Fibroblast of skin of abdomen (primary cell): ENCODE measurements at places on chromosomes 5 and 9.

- no peak for DNase-seq
Measured at GRCh38 chr5:7682379-7682778, 168.6 kb downstream of the CFAP90 start.

DNA sequence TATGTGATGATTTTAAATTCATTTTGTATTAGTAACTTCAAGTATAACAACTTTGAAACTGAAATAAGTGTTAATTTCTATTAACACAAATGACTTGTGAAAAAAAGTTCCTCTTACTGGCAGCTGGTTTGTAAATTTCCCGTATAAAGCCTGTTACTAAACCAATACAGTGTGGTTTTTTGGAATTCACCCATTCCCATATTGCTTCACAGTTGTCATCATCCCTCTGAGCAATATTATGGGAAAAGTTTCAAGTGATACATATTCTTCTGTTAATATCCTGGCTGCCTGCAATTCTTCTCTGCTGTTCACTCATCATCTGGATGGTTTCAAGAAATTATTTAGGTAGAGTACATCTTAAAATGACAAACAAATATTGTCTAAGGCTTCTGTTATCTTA is 1185.1 kb upstream of the C9orf72 start:
- DNase-seq, result peak; percentile 1

- DNase-seq, result no peak
Measured at GRCh38 chr5:135065306-135066265, 31.6 kb upstream of the PITX1 start.

DNA sequence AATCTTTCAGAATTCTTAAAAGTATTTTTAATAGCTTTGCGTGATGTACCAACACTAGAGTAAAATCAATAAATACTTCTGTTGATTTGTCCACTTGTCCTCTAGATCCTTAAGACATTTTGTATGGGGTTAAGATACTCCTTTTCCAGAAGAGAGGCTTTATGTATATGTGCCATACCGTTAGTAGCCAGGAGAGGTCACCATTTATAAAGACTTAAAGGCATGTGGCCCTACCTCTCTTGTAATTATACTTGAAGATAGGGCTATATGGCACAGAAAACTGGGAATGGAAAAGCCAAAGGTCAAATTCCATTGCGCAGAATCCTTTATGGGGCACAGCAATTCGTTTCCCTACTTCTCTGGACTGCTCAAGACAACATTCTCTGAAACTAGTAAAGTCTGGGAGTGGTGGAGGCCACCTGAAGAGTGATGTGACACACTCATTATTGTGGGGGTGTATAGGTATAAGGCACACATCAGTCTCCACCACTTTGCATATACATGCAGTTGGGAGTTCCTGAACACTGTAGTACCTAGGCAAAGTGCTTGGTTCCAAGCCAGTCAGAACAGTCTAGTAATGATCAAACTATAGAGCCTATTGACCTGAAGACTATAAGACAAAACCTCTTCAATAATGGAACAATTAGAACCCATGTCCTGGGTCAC is 140.1 kb upstream of the FBXL17 start:
- peak; percentile 62 for DNase-seq

DNA sequence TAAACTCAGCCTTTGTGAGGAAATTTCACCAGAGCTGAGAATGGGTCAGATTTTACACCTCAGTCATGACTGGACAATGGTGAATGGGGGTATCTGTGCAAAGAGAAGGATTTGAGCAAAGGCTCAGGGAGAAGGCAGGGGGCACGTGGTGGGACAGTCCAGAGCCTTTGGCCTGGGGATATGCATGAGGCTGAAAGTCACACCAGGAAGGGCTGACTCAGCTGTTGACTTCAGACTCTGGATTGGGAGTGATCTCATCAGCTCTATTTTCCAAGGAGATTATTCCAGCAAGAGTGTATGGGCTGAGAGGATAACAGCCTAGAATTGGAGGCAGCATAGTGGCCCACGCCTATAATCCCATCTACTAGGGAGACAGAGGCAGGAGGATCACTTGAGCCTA is 53.6 kb downstream of the SAXO1 start:
- peak; percentile 34 for DNase-seq

- peak; percentile 22 for DNase-seq
Measured at GRCh38 chr5:54835647-54836046, 149.7 kb downstream of the ESM1 start.

- DNase-seq, result no peak
Measured at GRCh38 chr5:74415695-74416102, 224.8 kb downstream of the ENC1 start.

DNA sequence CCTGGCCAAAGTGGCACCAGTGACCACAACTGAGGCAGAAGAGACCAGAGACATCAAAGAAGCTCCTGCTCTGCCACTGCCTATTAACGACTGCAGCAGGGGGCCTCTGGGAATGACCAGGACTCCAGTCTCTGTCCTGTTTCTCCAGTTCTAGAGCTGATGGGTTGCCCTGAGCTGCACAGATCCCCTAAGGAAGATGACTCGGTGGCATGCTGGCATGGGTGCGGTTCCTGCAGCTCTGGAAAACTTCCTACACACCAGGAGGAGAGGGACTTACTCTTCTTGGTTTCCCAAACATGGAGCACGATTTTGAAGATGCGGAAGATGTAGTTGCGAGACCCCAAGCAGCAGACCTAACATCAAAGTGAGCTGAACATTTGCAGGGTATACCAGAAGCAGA is 2.7 kb downstream of the SLIT3 start:
- DNase-seq, result no peak

- DNase-seq, result no peak
Measured at GRCh38 chr5:151632524-151632923, 41.4 kb upstream of the FAT2 start.

- no peak for DNase-seq
Measured at GRCh38 chr5:121009058-121009457, 545.0 kb downstream of the PRR16 start.

- DNase-seq, result no peak
Measured at GRCh38 chr5:129616517-129616916, 131.4 kb upstream of the MINAR2 start.

- peak; percentile 80 for DNase-seq
Measured at GRCh38 chr5:36948041-36948440, 71.5 kb downstream of the NIPBL start.

DNA sequence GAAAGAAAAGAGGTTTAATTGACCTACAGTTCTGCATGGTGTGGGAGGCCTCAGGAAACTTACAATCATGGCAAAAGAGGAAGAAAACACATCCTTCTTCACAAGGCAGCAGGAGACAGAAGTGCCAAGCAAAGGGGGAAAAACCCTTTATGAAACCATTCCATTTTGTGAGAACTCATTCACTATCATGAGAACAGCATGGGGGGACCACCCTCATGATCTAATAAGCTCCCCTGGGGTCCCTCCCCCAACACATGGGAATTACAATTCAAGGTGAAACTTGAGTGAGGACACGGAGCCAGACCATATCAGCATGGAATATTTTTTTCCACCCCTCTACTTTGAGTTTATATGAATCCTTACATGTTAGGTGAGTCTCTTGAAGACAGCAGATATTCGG is 173.7 kb downstream of the PHF2 start:
- no peak for DNase-seq

- DNase-seq, result no peak
Measured at GRCh38 chr9:125446561-125447094, 185.0 kb downstream of the GAPVD1 start.

- DNase-seq, result peak; percentile 95
Measured at GRCh38 chr9:72428329-72428728, 63.3 kb upstream of the ZFAND5 start.

- no peak for DNase-seq
Measured at GRCh38 chr5:123835421-123835820, 323.4 kb downstream of the CSNK1G3 start.

GRCh38 chr9:97845130-97845529 is 7.9 kb upstream of the FOXE1 start:
- DNase-seq, result no peak

DNA sequence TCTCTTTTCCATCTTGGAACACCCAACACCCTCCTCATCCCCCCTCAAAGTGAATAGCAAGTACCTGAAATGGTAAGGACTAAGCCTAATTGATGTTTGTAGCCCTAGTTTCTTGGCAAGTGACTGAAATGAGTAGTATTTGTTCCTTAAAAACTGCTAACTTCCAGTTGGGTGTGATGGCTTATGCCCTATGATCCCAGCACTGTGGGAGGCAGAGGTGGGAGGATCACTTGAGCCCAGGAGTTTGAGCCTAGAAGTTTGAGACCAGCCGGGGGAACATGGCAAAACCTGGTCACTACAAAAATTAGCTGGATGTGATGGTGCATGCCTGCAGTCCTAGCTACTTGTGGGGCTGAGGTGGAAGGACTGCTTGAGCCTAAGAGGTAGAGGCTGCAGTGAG is 44.1 kb downstream of the ZFR start:
- no peak for DNase-seq

GRCh38 chr5:4480528-4481349 is 659.4 kb upstream of the ADAMTS16 start:
- DNase-seq, result no peak

GRCh38 chr5:135534609-135535419 is 950 bp downstream of the NEUROG1 start:
- no peak for DNase-seq

- peak; percentile 16 for DNase-seq
Measured at GRCh38 chr9:107557236-107557990, 67.8 kb upstream of the KLF4 start.

DNA sequence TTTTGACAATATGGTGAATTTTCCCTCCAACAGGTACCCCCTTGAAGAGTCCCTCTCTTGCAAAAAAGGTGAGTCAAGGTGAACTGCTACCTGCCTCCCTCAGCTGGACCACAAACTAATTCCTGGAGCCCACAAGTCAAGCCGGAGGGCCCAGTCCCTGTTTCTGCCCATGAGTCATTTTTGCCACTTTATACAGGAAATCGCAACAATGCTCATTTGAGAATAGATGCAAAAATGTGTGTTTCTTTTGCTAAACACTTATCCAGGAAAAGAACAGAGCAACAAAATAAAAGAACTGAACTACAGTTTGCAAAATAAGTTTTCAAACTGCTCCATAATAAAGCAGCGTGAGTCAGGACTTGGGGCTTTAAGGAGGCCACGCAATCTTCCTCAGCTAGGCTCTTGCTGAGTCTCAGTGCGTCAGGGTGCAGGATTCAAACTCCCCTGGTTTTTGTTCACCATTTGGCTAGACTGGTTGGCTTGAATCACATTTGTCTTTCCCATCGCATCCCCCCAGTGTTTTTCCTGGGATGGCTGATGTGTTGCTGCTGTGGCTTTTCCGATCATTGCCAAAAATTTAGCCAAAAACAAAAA is 102.7 kb downstream of the GOLPH3 start:
- no peak for DNase-seq

DNA sequence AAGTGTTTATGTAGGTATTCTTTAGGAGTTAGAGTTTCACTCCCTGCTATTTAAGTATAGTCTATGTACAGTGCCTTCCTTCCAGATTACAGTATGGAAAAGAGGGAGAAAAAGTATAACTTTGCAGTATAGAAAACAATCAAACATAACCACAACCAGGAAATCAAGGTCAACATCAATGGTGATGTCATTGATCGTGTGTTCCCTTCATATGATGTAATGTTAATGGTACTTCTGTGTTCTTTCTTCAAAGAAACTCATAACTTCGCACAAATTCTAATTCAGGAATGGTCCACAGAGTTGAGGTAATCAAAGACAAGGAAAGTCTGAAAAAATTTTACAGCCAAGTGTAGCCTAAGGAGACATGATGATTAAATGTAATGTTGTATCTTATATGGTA is 961.1 kb upstream of the EDIL3 start:
- DNase-seq, result no peak

- DNase-seq, result no peak
Measured at GRCh38 chr5:178458140-178458539, 132.1 kb downstream of the COL23A1 start.

DNA sequence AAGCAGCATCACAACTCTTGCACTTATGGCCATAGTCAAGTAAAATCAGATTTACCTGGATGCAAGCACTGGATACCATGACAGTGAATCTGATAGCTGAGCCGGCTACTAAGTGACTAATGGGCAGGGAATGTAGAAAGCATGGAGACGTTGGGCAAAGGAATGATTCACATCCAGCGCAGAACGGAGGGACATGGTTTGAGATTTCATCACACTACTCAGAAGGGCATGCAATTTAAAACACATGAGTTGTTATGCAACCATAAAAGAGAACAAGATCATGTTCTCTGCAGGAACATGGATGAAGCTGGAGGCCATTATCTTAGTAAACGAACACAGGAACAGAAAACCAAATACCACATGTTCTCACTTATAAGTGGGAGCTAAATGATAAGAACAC is 169.1 kb upstream of the PIK3R1 start:
- peak; percentile 99 for DNase-seq

- DNase-seq, result no peak
Measured at GRCh38 chr9:37295178-37295577, 127.3 kb upstream of the GRHPR start.

DNA sequence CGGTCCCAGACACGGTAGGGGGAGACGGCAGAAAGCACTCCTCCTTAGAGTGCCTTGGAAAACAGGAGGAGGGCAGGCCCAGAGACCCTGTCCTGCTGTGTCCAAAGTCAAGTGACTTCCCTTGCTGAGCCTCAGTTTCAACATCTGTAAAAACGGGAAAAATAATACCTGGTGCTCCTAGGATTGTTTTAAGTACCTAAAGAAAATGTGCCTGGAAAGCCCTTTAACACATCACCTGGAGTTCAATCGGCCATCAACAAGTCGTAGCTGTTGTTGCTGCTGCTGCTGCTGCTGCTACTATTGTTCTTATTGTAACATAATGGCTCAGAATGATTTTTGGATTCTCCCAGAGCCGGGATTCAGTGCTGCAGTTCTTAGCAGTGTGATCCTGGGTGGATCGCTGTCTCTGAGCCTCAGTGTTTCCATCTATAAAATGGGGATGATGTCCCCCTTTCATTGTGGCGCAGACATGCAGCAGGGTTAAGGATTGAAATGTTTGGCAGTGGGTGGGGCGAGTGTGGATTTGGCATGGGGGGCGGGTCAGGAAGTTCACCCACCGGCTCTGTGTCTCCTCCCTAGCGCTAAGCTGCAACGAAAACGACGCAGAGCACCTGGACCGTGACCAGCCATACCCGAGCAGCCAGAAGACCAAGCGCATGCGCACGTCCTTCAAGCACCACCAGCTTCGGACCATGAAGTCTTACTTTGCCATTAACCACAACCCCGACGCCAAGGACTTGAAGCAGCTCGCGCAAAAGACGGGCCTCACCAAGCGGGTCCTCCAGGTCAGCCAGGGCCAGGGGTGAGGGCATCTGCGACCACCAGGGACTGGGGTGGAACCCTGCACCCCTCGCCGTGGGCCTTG is 9.2 kb downstream of the LHX2 start:
- no peak for DNase-seq

DNA sequence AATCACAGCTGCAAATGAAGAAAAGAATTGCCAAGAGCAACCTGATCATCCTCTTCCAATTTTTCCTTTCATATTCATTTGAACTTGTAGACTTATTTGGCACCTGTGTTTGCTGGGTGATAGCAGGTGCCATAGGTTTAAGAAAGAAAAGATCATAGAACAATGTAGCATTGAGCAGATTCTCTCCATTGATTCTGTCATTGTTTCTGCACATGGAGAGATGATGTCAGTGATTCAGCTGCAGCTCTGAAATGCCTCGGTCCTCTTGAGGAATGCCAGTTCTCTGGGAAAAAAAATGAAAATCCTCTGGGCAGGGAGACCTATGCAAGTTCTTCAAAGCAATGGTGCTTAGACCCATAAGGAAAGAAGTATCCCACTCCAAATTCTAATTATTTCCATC is 418.1 kb upstream of the KLF4 start:
- DNase-seq, result no peak

GRCh38 chr5:102106599-102106998 is 189.5 kb downstream of the SLCO4C1 start:
- DNase-seq, result no peak

GRCh38 chr5:44336708-44337107 is 52.5 kb downstream of the FGF10 start:
- no peak for DNase-seq

- no peak for DNase-seq
Measured at GRCh38 chr9:114722937-114723620, 41.1 kb upstream of the TEX48 start.
